Stimulated activated CD8-positive, alpha-beta memory T cell treated with anti-CD3 and anti-CD28 coated beads, Interleukin-2, amount 100 ng/mL, for 1 hour (primary cell): ENCODE measurements at places on chromosomes 2 and 18.

GRCh38 chr2:222483513-222484039 is 59.2 kb downstream of the SGPP2 start:
- no peak for DNase-seq

DNA sequence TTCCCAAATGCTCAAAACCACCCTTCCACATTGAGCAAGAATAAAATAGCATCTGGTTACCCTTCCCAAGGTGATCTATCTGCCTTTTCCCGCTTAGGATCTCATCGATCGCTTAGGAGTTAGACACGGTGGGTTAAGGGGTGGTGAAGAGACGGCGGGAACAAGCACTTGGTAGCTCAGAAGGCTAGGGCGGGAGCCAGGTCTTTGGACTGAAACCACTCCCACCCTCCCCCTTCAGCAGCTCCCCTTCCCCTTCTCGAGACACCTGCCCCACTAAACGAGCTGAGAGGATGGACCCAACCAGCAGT is 513 bp downstream of the THOC1 start:
- DNase-seq, result no peak

GRCh38 chr2:241064008-241064801 is 37.9 kb downstream of the MTERF4 start:
- DNase-seq, result no peak

DNA sequence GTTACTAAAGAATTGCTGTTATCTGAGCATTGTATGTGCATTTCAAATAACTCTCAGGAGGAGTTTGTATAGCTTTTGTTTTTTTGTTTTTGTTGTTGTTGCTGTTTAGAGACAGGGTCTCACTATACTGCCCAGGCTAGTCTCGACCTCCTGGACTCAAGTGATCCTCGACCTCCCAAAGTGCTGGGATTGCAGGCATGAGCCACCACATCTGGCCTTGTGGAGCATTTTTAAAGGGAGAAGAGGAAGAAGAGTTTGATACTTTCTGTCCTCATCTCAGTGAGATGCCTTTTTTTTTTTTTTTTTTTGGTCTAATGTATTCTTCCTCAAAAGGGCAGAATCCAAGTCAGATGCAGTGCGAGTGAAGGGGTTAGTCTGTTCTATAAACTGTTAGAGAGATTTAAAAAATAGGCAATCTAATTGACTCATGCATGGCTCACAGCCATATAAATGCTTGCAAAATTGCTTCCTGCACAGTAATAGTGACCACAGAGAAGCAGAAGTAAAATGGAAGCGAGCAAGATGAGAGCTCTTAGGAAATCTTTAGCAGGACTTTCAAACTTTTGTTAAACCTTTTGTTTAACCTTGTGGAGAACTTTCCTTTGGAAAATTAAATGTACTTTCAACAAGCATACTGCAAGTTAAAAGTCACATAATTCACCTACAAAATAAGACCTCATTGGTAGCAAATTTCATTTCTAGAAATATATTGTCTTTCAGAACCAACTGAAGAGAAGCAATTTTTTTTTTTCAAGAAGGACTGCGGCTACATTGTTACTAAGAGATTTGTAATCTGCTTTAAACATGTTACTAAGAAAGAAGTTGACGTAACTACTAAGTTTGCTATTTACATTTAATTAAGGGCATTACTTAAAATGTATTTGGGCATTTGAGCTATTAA is 52.3 kb upstream of the ROCK1 start:
- DNase-seq, result no peak

DNA sequence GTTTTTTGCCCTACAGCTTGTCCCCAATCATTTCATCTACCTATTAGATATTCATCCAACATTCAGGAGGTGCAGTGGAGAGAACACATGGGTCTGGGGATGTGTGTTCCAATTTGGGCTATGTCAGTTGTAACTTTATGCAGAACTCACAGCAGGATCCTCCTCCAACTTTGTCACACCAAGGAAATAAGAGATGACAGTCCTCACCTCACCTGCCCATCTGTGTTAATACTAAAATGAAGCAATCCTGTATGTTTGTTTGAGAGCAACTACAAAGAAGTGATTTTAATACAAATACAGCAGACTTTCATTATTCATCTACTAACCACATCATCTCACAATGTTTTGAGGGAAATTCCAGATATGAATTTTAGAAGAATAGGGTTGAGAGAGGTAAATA is 126.7 kb downstream of the ARHGAP15 start:
- no peak for DNase-seq

- DNase-seq, result no peak
Observed at GRCh38 chr18:58580623-58581022, 48.3 kb downstream of the ALPK2 start.

- DNase-seq, result no peak
Observed at GRCh38 chr2:181992776-181993175, 7.1 kb downstream of the PPP1R1C start.

GRCh38 chr2:31414601-31415241 is at the start of gene XDH:
Gene XDH (minus strand): TSS chr2:31414742. CDS start chr2:31414666, 76 bp downstream.
- DNase-seq, result no peak

- no peak for DNase-seq
Observed at GRCh38 chr2:159912580-159912979, 114.6 kb upstream of the CD302 start.

- no peak for DNase-seq
Observed at GRCh38 chr18:340044-340443, 72.2 kb upstream of the THOC1 start.

- no peak for DNase-seq
Observed at GRCh38 chr2:100641125-100641435, 78.3 kb downstream of the PDCL3 start.

DNA sequence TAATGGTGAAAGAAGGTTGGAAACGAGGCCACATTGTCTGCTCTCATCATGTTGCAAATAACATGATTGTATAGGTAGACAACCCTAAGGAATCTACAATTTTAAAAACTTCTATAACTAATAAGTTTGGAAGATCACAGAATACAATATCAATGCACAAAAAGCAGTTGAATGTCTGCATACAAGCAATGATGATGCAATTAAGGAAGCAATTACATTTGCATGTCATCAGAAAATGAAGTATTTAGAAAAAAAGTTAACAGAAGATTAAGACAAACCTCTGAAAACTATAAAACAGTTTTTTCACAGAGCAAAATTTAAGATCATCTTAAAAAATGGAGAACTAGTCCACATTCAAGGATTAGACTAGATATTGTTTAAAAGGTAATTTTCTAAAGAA is 181.1 kb downstream of the METTL4 start:
- DNase-seq, result no peak

- DNase-seq, result no peak
Observed at GRCh38 chr2:236731767-236732580, 162.3 kb downstream of the ACKR3 start.

DNA sequence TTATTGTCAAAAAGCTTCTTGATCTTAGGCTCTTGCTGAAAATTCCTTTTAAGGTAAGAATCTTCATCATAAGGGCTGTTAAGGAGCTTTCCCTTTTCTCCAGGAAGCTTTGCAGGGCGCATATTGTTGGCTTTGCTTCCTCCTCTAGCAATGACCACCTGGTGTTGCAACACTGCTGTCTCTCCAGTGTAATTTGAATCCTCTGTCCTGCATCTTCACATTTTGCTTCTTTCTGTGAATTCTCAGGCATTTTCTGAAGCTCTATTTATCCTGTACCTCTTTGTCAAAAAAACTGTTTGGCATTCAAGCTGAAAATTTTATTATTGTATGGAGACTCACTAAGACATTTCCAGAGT is 533.1 kb upstream of the CHAC2 start:
- DNase-seq, result no peak

GRCh38 chr2:229376866-229377265 is 105.8 kb upstream of the PID1 start:
- DNase-seq, result no peak

- no peak for DNase-seq
Observed at GRCh38 chr2:222698276-222698675, 26.8 kb downstream of the MOGAT1 start.

DNA sequence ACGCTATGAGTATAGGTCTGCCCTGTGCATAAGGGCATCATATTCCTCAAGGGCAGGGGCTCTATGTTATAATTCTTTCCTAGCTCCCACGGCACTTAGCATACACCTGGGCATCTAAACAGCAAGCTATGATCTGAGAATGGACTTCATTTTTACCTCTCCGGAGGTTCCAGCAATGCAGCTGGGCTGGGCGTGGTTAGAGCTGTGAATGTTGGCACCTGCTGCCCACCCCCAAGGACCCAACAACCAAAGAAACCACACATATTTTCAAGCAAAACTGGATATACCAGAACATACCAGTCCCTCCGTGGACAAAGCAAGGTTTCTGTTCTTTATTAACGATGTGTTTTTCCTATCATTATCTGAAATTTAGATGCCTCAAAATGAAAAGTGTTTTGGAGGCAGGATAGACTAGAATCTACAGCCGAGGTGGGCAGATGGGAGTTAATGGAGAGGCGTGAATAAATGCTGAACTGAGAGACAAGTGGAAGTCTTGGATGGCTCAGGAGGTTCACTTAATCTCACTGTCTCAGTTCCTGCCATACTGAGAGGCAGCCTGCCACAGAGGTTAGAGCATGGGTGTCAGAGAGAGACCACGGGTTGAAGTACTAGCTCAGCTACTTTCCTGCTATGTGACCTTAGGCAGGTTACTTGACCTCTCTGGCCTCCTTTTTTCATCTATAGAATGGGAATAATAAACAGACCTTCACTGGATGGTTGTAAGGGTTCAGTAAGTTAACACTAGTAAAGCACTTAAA is 186.6 kb upstream of the SMAD2 start:
- no peak for DNase-seq

- DNase-seq, result no peak
Observed at GRCh38 chr2:191453761-191454160, 208.6 kb downstream of the MYO1B start.

- no peak for DNase-seq
Observed at GRCh38 chr18:59149007-59149406, 9.3 kb downstream of the SEC11C start.

DNA sequence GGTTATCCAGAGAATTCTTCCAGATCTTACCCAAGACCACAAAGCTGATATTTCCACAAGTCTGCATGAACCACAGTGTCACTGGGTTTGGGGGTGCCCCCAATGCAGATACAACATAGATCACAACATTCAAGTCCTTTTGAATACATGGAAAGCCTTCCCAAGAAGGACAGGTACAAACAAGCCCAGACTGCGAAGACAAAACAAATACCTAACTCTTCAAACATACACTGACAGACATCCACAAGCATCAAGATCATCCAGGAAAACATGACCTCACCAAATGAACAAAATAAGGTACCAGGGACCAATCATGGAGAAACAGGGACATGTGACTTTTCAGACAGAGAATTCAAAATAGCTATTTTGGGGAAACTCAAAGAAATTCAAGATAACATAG is 93.1 kb downstream of the MDH1 start:
- no peak for DNase-seq

DNA sequence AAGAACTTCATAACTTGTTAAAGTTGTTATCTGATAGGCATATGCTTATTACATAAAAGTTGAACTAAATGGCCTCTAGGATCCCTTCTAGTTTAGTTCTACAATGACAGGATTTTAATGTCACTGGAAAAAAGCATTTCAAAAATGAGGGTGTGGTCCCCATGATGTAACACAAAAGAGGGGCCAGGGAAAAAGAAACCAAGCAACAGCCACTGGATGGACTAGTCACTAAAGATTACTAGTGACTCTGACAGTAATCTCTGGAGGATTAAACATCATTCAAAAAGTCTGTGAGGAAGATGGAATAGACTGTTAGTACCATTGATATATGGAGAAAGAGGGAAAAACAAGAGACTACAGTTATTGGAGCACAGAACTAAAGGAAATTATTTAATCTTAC is 22.6 kb downstream of the SEPTIN10 start:
- DNase-seq, result no peak

DNA sequence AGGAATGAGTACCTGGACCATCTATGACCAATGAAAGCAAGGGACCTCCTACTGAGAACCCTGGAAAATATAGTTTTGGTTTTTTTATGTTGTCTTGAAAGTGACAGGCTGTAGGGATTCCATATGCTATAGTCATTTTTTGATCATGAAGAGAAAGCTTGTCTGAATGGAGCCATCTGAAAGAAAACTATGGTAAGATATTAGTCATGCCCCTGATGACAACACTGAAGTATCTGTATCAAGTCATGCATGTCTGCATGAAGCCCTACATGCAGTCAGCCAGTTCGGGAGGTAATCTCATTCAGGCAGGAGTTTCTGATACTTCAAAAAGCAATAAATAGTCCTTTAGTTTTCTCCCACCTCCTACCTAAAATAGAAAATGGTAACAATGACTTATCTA is 1042.0 kb downstream of the DPP10 start:
- no peak for DNase-seq

DNA sequence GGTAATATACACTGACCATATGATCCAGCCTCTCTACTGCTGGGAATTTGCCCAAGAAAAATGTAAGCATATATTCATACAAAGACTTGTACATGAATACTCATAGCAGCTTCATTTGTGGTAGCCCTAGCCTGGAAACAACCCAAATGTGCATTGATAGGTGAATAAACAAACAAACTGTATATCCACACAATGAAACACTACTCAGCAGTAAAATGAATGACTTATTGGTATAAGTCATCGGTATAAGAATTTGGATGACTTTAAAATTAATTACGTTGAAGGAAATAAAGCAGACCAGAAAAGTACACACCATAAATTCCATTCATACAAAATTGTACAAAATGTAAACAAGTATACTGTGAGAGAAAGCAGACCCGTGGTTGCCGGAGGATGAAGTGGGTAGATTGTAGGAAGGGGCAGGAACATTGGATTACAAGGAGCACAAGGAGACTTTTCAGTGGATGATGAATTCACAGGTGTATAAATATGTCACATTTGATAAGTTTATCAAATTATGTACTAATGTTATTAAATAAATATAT is 376.7 kb downstream of the TDRD15 start:
- DNase-seq, result no peak

DNA sequence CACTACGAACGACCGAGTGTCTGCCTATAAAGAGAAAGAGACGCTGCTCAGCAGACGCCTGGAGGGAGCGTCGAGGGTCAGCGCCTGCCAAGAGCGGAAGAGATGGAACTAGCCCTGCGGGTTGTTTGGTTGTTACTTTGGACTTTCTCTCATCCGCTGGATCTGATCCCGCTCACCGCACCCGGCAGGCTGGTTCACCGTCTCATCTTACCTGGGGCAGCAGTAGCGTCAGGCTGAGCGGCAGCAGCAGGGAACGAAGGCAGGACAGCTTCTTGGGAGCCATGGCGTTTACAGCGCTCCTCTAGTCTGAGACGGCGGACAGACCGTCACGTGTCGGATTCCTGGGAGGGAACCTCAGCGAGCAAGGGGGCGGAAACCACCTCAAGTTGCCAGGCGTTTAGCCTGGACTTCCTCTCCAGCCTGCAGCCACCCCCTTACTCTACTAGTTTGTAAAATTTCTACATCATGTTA is 1.9 kb downstream of the GLB1L start:
- DNase-seq, result no peak
